Uterus (tissue), 4 donors: ENCODE measurements at places on chromosomes 2 and 18. TPM values are rescaled to one million over a fixed set of nuclear protein-coding genes. Genes with fewer than 3 reads are reported as not detected.

GRCh38 chr2:99697811-99698568, 208.2 kb upstream of the REV1 start:
- no peak for DNase-seq

DNA sequence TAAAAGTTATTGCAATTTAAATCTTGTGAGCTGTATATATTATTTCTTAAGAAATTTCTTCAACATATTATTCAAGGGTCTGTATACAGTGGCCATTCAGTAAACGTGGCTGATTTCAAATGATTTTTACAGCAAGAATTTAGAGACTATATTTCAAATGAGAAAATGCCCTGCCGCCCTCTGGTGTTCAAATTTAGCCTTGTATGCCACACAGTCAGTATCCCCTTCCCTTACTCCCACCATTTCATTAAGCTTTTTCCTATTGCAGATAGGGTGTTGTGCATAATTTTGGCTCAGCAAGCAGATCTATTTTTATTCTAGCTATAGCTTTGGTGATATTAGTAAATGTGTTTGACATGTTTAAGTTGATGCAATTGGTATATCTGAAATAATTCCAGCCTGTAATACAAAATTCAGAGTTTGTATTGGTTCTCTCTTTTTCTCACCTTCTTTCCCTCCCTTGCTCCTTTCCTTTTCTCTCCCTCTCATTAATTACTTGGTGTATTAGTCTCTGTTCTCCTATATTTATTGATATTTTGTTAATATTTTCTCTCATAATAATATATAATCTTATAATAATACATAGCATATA, 22.8 kb upstream of the SCN7A start:
- DNase-seq: peak; percentile 23

Gene CD8A
- 38.5 TPM for total RNA-seq

DNA sequence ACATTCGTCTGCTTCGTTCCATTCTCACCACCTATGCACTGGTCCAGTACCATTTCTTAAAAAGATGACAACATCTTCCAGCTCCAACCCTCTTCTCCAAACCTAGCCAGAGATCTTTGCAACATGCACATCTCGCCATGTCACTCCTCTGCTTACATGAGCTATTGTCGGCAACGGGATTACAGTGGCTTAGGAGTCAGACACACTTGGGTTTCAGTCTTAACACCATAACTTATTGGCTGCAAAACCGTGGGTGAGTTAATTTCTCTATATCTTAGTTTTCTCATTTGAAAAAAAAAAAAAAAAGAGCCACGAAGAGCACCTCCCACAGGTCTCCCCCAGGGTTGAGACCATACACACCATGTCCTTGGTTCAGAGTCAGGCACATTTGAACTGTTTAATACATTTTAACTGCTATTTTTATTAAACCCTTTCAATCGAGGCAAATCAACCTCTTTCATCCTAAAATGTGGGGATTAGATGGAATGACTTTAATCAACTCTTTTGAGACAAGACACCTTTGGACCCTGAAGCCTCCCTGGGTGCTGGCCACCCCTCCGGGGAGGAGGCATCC, 889 bp downstream of the ANKRD29 start:
- DNase-seq: no peak

Gene OXER1
- total RNA-seq: 5.4 TPM

DNA sequence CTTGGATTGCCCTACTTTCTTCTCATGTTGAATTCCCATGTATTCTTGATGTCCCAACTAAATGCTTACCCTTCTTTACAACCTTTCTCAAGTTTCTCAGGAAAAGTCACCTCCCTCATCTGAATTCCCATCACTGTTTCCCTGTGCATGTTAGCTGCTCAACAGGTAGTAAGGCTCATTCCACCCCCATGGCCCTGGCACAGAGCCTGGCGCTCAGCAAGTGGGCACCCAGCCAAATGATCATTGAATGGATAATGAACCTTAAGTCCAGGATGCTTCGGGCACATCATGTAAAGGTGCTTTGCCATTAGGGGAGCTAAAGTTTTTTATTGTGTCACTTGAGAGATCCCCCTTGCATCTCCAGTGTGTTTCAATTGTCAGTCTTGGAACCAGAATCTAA, 124.0 kb downstream of the PKP4 start:
- DNase-seq: no peak

- DNase-seq: peak; percentile 48
Measured at GRCh38 chr2:55232863-55233657, 572 bp downstream of the RPS27A start.

DNA sequence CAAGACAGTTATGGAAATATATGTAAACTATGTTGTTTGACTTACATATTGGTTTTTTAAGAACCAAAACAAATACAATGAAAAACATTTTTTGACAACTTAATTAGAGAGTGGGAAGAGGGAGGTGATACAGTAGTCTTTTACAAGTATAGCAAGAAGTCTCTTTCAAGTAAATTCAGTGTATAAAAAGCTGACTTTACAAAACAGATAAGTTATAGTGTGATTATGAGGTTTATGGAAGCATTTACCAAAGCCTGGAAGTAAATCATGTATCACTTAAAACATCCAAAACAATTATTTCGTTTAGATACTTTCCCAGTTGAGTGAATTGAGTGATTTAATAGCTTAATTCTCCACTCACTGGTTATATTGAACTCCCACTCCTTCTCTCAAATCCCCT, 66.7 kb upstream of the SLC4A10 start:
- DNase-seq: no peak

DNA sequence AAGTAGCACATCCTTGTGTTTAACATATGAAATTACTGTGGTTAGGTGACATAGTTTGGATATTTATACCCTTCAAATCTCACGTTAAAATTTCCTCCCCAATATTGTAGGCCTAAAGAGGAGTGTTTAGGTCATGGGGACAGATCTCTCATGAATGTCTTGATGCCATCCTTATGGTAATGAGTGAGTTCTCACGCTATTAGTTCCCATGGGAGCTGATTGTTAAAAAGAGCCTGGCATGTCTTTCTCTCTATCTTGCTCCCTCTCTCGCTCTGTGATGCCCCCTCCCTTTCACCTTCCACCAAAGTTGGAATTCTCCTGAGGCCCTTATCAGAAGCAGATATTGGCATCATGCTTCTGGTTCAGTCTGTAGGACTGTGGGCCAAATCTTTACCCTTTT, 660.1 kb downstream of the ADCYAP1 start:
- DNase-seq: no peak

DNA sequence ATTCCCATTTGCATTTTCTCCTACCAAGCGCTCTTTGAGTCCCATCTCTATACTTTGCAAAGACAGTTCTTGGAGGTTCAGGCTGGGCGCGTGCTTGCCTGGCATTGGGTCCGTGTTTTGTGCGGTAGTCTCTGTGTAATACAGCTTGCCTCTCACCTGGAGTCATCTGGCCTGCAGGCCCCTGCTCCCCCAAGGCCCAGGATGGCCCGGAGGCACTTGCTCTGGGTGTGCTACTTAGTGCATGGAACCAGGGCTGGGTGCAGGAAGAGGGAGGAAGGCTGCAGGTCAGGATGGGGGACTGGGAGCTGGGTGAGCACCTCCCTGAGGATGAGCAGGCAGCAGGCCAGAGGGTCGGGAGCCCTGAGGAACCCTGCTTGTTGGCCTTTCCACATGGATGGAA, 220.9 kb downstream of the LDLRAD4 start:
- DNase-seq: no peak

Gene FAM124B
- total RNA-seq: 5.7 TPM

Gene XDH
- not detected for total RNA-seq

GRCh38 chr2:155157711-155158110, 459.2 kb downstream of the KCNJ3 start:
- no peak for DNase-seq

Gene IL1A
- not detected for total RNA-seq

Gene TXNDC2
- total RNA-seq: 0.24 TPM

- no peak for DNase-seq
Measured at GRCh38 chr2:179222076-179222475, 42.6 kb downstream of the SESTD1 start.

Gene IL18R1
- total RNA-seq: 1.3 TPM

- no peak for DNase-seq
Measured at GRCh38 chr18:8049147-8049546, 482.0 kb downstream of the PTPRM start.
